Skeletal muscle cell (primary cell): ENCODE measurements at places on chromosomes 11 and 22.
A peak's percentile ranks its signal among the peaks of the same experiment; 100 is the strongest.

GRCh38 chr11:93288079-93288478 is 42.5 kb upstream of the DEUP1 start:
- DNase-seq, result no peak

- DNase-seq, result peak; percentile 49
These were observed 73.7 kb downstream of the JAM3 start for GRCh38 chr11:134142536-134142935.

DNA sequence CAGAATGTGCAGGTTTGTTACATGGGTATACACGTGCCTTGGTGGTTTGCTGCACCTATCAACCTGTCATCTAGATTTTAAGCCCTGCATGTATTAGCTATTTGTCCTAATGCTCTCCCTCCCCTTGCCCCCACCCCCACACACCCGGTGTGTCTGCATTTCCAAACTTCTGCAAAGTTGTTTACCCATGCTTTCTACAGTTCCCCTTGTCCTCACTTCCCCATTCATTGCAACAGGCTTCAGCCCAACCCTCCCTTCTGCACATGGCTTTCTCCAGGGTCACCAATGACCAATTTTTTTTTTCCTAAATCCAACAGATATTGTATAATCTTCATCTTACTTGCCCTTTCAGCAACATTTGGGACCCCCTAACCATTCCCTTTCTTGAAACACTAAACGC is 32.0 kb upstream of the NUP50 start:
- DNase-seq, result no peak

DNA sequence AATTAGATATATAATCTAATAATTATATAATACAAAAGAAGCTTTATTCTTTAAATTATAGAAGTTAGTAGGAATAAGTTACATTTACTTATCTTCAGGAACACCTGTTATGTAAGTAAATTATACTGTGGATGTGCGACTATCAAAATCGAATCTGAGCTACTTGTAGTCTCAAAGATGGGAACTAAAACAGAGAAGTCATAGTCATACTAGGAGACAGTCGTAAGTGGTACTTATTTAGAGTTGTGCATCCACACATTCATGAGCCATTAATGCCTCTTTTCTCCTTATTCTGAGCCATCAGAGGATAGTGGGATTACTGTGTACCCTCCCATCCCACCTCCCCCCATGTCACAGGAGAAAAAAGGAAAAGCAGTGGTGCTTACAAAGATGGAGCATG is 114.4 kb downstream of the CADM1 start:
- no peak for DNase-seq

GRCh38 chr11:12042215-12042676 is 33.8 kb upstream of the DKK3 start:
- DNase-seq, result peak; percentile 94

DNA sequence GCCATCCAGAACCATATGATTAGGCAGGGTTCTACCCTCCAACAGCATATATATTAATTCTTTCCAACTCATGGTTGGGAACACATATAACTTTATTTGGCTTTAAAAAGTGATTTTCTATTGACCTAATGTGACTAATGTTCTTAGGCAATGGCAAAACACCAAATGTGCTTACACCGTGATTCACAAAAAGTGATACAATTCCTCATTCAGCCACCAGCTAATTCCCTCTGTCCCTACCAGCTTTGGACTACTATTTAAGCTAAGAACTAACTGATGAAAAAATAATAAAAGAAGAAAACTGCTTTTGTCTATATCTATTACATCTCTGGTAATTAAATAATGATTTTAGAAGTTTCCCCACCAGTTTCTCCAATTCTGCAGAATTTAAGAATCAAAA is 4.7 kb downstream of the CTSC start:
- peak; percentile 25 for DNase-seq

- DNase-seq, result peak; percentile 19
These were observed 1.5 kb downstream of the DBX1 start for GRCh38 chr11:20158597-20159257.

- DNase-seq, result no peak
These were observed 122.9 kb upstream of the NAV2 start for GRCh38 chr11:19589567-19590260.

- DNase-seq, result no peak
These were observed 12.3 kb upstream of the RRAS2 start for GRCh38 chr11:14371249-14371648.

DNA sequence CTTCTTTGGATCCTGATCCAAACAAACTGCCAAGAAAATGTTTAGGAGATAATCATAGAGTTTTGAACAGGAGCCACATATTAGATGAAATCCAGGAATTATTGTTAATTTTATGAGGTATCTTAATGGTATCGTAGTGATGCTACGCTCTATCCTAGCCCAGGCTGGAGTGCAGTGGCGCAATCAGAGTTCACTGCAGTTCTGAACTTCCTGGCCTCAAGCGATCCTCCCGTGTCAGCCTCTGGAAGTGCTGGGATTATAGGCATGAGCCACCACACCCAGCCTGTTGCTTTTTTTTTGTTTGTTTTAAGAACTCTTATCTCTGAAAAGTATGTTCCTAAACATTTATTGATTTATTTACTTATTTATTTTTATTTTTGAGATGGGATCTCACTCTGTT is 2.4 kb downstream of the GSTT4 start:
- DNase-seq, result no peak

GRCh38 chr22:22710719-22711531 is 66.5 kb downstream of the GGTLC2 start:
- DNase-seq, result no peak

GRCh38 chr11:88596786-88597185 is 259.2 kb upstream of the CTSC start:
- DNase-seq, result no peak
